ENCODE measurements at places on chromosomes 3 and 15.

DNA sequence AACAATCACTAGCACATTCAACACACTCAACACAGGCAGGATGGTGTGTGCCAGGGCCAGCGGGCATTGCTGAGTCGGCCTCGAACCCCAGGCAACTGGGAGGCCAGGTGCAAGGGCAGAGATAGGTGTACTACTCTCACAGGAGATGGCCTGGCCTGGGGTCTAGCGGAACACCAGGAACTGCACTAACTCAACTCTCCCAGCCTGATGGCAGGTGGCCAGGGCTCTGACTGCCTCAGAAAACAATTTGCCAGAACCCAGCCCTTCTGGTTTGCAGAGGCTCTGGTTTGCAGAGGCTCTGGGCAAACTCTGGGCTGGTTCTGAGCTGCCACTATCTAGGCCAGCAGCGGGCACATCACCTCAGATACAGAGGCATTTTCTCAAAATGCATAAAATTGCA, 229.2 kb upstream of the CHRNA7 start:
- DNase-seq = no peak

GRCh38 chr3:194472290-194472920, 14.4 kb downstream of the ATP13A3 start:
- no peak for DNase-seq

GRCh38 chr3:56810577-56811545, 9.1 kb upstream of the ARHGEF3 start:
- DNase-seq = no peak

GRCh38 chr3:45548681-45549075, 45.9 kb upstream of the LIMD1 start:
- DNase-seq = no peak

- DNase-seq = no peak
Observed at GRCh38 chr3:17955411-17955810, 213.0 kb upstream of the TBC1D5 start.

DNA sequence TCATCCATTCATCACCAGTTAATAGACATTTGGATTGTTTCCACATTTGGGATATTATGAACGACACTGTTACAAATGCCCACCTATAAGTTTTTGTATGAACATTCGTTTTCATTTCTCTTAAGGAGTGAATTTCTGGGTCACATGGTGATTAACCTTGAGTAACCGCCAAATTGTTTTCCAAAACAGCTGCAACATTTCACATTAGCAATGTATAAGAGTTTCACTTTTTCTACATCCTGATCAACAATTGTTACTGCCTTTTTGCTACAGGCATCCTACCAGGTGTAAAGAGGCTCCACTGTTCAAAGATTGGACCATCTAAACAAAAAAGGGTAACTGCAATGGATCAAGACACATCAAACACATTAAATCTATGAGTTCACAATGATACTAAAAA, 52.0 kb downstream of the CPEB1 start:
- no peak for DNase-seq

DNA sequence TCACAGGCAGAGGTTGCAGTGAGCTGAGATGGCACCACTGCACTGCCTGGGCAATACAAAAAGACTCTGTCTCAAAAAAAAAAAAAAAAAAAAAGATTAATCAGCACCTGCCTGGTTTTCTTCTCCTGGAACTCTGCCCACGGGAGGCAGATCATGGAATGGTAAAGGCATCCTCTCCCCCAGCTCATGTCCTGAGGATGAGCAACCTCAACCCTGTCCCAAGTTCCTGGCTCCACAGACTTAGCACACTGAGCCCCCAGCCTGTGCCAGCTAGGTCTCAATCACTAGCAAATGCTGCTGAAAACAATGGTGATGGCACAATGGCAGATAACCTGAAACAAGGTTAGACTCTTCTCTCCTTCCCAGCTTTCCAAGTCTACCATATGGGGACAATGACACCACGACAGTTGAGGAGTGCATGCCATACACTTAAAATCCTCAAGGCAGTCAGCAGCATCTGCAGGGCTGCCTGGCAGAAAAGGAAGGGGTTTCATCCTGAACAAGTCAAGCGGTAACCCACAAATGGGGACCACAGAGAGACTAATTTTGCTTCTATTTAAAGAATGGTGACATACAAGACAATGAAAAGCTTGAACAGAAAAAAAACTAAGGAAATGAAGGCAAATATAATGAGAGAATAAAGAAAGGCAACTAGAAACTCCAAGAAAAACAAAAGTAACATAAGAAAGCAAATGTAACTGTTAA, 4.8 kb downstream of the CLN6 start:
- no peak for DNase-seq

DNA sequence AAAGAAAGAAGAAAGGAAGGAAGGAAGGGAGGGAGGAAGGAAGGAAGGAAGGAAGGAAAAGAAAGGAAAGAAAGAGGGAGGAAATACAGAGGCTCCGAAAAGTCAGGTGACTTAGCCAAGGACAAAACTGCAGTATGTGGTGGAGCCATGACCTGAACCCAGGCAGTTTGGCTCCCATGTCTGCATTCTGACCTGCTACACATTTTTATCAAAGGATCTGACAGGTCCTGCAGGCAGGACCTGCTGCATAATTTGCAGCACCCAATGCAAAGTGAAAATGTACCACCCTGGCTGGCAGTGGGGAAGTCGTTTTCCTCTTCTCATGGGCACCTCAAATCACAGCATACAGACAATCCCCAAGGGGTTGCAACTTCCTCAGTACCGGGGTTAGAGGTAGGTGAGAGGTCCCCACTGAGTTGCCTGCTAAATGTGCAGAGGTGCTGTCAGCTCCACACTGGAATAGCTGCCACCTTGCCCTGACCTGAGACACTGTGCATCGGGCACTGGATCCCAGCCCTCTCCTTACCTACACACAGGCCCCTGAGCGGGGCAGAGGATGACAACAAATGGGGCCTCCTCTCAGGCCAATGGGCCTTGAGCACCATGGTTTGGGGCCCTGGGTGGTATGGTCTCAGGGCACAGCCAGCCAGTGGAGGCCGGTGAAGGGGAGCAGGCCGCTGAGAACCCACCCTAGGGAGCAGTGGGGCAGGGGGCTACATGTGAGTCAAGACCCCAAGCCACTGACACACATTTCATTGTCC, 175.1 kb downstream of the SHQ1 start:
- no peak for DNase-seq

- DNase-seq = no peak
Observed at GRCh38 chr3:121228971-121229370, 316.8 kb downstream of the POLQ start.

Data from GM12891 (cell line).